ENCODE measurements at places on chromosomes 11 and 22.

GRCh38 chr11:8822469-8822868 is 88.5 kb upstream of the AKIP1 start:
- no peak for DNase-seq

- peak; percentile 63 for DNase-seq
These were observed 705 bp upstream of the CAPN1 start for GRCh38 chr11:65180877-65181568.

- no peak for DNase-seq
These were observed 736.7 kb upstream of the ANO5 start for GRCh38 chr11:21456186-21456585.

- DNase-seq = peak; percentile 55
These were observed at the start of gene KDELR3 for GRCh38 chr22:38467904-38468442. Gene KDELR3 (plus strand): TSS chr22:38468096. CDS start chr22:38468234, 138 bp downstream.

GRCh38 chr11:134756811-134757540 is 344.9 kb upstream of the B3GAT1 start:
- DNase-seq = no peak

DNA sequence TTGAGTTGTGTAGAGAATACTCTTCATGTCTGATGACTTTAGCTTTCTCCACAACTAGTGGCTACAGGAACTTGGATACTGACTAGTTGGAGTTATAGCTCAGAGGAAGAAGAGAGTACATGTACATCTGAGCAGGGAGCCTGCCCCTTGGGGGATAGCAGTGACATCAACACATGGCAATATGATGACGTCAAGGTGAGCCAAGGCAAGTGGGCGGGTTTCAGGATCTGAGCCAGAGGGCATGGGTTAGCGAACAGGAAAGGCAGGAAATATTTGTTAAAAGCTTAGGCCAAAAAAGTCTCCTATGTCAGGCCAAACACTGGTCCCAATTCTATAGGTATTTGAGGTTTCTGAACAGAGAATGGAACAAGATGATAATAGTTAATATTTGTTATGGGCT is 42.0 kb upstream of the HORMAD2 start:
- peak; percentile 58 for DNase-seq

- DNase-seq = no peak
These were observed 50.3 kb downstream of the C11orf71 start for GRCh38 chr11:114350022-114350421.

DNA sequence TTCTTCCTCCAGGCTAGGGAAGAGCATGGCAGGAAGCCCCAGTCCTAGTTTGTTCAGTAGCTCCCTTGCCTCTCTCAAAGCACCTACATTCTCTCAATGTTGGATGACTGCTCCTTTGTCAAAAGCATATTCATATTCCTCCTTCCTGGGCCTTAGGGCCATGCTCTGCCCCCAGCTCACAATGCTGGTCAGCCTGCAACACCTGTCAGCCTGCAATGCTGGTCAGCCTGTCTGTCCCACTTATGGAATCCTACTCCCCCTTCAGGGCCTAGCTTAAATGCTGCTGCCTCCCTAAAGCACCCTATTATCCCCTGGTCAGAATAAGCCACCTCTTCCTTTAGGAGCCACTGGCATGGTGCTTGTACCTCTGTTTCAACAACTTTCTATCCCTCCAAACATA is 45.2 kb downstream of the SERGEF start:
- DNase-seq = no peak

GRCh38 chr11:106706355-106706754 is 311.9 kb downstream of the GUCY1A2 start:
- DNase-seq = peak; percentile 21

GRCh38 chr11:15233371-15234165 is 118.8 kb downstream of the INSC start:
- no peak for DNase-seq

- peak; percentile 96 for DNase-seq
These were observed 124.3 kb downstream of the DBX1 start for GRCh38 chr11:20035701-20036601.

DNA sequence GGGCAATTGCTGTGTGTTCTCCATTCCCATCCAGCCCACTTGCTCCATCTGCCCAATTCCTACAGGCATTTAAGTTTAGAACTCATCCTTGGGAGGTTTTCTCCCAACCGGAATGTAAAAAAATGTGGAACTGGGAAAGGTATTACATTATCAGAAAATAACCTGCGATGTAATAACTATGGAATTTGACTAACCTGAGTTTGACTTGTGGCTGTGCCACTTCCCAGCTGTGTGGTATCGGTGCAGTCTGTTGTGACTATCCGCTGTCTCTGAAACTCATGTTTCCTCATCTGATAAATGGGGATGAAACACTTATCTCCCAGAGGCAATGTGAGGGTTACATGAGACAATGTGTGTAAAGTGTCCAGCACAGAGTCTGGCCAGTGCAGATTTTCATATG is 77.6 kb downstream of the TENM4 start:
- no peak for DNase-seq

DNA sequence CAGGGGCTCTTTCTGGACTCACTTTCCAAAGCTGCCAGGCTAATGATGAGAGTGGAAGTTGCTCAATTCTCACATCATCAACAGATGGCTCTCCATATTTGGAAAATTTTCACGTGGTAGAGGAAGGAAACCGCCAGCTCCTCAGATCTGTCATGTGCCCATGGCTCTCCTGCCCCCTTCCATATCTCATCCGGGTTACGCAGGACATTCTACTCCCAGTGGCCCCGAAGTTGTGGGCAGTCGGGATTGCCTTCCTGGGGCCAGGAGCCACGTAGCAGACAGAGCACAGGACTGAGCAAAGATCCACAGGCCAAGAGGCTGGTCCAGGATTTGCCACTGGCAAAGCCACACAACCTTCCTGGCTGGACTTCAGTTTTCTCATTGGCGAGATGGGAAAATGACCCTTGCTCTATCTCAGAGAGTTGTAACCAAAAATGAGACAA is 38.8 kb downstream of the RPUSD4 start:
- peak; percentile 73 for DNase-seq

DNA sequence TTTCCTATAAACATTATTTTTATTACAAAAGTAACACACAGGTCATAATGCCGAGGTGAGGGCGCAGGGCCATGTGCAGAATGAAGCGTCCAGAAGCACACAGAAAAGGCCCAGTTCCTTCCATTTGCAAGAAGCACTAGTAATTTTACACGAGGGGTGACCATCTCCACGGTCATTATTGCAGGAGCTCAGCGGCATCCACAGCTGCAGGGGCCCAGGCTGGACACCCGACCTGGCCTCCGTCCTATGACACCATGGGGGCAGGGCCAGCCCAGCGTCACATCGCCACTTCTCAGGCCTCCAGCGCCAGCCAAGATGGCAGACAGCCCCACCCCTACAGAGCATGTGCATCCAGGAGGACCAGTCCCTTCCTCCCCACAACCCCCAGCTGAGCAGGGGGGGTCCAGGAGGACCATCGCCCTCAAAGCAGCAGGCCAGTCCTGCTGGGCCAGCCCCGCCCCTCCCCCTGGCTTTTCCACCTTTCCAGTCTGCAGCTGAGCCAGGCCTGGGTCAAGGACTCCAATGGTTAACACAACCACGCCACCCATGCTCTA is 3.5 kb downstream of the IGF2 start:
- DNase-seq = no peak

- DNase-seq = peak; percentile 20
These were observed 23.4 kb upstream of the GPR83 start for GRCh38 chr11:94424662-94425061.

- no peak for DNase-seq
These were observed 22.6 kb upstream of the SERPIND1 start for GRCh38 chr22:20751185-20751851.

DNA sequence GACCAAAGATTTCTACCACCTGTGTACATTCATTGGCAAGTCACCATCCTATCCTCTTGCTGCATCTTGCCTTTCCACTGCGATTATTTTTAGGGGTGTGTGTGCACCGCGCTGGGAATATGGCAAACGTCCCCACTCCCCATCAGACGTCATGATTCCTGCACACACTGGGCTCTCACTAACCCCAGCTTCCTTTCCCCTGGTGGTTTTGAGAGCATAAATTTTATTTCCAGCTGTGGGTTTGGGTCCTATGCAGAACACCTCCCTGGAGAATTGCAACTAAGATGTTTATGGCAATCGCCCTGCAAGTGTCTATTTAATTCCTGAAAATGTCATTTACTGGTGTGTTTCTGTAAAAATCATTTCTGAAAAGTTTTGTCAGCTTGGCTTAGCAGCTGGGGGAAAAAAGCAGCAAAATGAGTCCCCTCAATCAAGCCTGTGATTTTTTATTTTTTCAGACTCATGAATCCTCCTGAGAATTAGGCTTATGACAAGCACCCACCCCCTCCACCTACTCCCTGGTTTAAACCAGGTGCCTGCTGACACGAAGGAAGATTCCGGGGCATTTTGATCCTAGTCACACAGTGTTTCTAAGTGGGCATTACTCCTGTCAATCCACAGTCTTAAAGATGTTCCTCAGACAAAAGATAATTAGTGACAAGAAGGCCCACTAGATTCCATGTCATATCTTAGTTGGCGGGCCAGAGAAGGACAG is 23.8 kb downstream of the UPB1 start:
- DNase-seq = no peak

- DNase-seq = peak; percentile 32
These were observed 609.0 kb downstream of the TBC1D22A start for GRCh38 chr22:47371263-47372090.

- no peak for DNase-seq
These were observed 263.6 kb downstream of the BRD1 start for GRCh38 chr22:49564054-49564453.

- no peak for DNase-seq
These were observed 542.1 kb upstream of the LUZP2 start for GRCh38 chr11:23954730-23955129.

- DNase-seq = no peak
These were observed 1265.8 kb upstream of the CNTN5 start for GRCh38 chr11:97754976-97755375.

Measured in LHCN-M2 (cell line).